ENCODE measurements at places on chromosomes 13 and 19. TPM values are rescaled to one million over a fixed set of nuclear protein-coding genes. Genes with fewer than 3 reads are reported as not detected.

Gene PODNL1
- total RNA-seq, result 5.6 TPM

Gene SPTBN4
- 0.25 TPM for total RNA-seq

Gene HIF3A
- total RNA-seq, result 20.6 TPM

- peak; percentile 56 for DNase-seq
These were observed 281.6 kb downstream of the ZNF536 start for GRCh38 chr19:30653646-30654386.

GRCh38 chr13:44879452-44880058 is 109.7 kb downstream of the NUFIP1 start:
- DNase-seq, result no peak

DNA sequence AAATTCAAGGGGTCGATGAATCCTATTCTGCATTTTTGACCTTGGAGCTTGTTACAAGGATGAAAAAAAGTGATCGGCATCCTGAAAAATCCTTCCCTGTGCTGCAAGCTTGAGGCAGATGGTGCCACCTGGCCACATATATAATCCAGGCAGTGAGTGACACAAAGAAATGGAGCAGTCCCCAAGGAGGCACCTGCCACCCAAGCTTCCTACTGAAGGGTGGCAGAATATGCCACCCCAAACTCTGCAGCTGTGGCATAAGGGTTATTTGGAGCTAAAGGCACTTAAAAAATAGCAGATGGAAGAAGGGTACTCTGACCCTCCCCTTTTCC is 15.4 kb downstream of the TMEM272 start:
- no peak for DNase-seq

DNA sequence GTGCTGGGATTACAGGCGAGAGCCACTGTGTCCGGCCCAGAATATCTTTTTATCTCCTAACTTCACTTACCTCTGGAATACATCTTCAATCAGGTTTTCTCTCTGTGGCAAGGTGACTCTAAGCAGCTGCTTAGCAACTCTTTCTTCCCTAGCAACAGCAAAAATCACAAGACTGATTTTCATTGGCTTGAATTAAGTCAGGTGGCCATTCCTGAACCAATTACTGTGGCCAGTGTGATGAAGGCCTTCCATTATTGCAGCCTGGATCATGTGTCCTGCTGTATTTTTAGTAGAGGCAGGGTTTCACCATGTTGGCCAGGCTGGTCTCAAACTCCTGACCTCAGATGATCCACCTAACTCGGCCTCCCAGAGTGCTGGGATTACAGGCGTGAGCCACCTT is 9.0 kb upstream of the LTBP4 start:
- DNase-seq, result no peak

DNA sequence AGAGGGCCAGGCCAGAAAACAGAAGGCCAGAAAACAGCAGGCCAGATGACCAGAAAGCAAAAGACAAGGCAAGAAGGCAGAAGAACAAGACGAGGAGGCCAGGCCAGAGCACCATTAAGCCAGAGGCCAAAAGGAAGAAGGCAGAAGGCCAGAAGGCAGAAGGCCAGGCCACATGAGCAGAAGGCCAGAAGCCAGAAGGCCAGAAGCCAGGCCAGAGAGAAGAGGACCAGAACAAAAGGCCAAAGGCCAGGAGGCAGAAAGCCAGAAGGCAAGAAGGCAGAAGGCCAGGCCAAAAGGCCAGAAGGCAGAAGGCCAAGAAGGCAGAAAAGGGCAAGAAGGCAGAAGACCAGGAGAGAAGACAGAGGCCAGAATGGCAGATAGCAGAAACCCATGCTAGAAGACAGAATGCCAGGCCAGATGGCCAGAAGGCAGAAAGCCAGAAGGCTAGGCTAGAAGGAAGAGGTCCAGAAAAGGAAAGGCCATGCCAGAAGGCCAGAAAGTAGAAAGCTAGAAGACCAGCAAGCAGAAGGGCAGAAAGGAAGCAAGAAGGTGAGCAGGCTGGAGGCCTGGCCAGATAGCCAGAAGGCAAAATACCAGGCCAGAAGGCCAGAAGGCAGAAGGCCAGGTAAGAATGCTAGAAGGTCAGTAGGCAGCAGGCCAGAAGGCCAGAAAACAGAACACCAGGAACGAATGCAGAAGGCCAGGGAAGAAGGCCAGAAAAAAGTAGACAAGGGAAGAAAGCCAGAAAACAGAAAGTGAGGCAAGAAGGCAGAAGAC is 187.6 kb downstream of the TUBA3C start:
- DNase-seq, result no peak

Gene PSG2
- total RNA-seq, result not detected

DNA sequence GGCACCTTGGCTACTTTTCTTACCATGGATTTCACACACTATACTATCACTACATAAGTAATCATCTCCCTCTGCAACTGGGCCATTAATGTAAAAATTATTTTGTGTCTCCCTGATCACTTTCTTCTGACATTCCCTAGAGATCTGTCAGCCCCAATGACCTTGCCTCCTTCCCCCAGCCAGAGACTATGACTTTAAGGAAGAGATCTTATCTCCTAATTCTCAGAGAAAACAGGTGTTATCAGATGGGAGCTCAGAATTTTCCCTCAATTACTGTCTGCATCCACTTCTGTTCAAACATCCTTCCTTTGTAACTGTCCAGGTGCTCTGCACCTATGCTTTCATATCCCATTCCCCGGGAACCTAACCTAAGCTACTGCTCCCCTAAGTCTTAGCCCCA is 397.5 kb downstream of the DIAPH3 start:
- no peak for DNase-seq

GRCh38 chr13:45974500-45974899 is 78.0 kb downstream of the ZC3H13 start:
- no peak for DNase-seq

GRCh38 chr19:9435279-9436268 is at the start of gene ZNF266:
Gene ZNF266, minus strand, starts transcription at chr19:9435573. Its CDS starts 15,484 bp downstream, at chr19:9420089.
- DNase-seq, result peak; percentile 86

GRCh38 chr13:24249624-24250023 is 59.8 kb upstream of the C1QTNF9 start:
- no peak for DNase-seq

DNA sequence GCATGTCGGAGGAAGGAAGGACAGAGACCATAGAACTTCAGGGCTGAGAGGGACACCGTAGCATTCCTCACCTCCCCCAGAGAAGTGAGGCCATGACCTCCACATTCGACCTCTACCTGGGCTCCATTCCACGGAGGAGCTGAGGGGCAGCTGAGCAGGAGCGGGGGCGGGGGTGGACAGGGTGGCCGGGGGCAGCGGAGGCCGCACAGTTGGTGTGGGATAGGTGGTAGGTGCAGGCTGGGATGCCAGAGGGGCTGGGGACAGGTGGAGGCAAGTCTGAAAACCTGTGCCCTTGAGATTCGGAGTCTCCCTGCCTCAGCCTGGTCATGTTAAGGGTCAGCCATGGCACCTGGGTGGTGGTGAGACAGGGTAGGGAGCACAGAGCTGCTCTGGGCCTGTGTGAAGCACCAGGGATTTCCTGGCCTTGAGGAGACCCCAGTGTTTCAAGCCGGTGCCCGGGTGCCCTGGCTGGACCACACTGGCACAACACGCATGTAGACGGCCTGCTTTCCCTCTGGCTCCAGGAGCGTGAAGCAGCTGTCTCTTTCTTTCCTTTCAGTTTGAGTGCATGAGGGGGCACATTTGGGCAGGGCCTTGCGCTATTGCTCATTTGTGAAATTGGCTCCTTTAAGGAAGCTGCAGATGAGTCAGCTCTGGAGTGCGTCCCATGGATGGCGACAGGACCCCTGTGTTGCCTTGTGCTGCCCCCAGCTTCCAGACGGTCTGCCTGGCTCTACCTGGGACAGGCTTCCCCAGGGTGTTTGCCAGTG is 51.8 kb downstream of the TSSK6 start:
- DNase-seq, result no peak

GRCh38 chr13:48542581-48543341 is 9.9 kb upstream of the RCBTB2 start:
- peak; percentile 46 for DNase-seq

DNA sequence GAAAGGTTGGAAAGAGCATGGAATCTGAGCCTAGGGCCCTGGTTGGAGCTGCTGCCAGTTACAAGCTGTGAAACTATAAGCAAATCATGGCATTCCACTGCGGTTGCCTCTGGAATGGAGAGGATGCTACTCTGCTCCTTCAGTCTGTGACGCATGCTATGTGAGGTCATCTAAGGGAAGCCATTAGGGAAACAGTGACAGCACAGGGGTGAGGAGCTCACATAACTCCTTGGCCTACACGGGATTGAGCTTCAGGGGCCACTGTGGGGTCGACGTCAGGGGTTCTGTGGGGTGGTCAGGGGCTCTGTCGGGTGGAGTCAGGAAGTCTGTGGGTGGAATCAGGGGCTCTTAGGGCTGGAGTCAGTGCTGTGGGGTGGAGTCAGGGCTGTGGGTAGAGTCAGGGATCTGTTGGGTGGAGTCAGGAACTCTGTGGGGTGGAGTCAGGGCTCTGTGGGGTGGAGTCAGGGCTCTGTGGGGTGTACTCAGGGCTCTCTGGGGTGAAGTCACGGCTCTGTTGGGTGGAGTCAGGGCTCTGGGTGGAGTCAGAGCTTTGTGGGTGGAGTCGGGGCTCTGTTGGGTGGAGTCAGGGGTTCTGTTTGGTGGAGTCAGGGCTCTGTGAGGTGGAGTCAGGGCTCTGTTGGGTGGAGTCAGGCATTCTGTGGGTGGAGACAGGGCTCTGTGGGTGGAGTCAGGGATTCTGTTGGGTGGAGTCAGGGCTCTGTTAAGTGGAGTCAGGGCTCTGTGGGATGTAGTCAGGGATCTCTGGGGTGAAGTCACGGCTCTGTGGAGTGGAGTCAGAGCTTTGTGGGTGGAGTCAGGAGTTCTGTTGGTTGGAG is 35.8 kb upstream of the MEDAG start:
- DNase-seq, result peak; percentile 96

- peak; percentile 31 for DNase-seq
These were observed 9.8 kb downstream of the CHST8 start for GRCh38 chr19:33631609-33631973.

- no peak for DNase-seq
These were observed 96.8 kb downstream of the RNF17 start for GRCh38 chr13:24860770-24861169.

- peak; percentile 71 for DNase-seq
These were observed 5.3 kb downstream of the DHPS start for GRCh38 chr19:12676384-12676792.

DNA sequence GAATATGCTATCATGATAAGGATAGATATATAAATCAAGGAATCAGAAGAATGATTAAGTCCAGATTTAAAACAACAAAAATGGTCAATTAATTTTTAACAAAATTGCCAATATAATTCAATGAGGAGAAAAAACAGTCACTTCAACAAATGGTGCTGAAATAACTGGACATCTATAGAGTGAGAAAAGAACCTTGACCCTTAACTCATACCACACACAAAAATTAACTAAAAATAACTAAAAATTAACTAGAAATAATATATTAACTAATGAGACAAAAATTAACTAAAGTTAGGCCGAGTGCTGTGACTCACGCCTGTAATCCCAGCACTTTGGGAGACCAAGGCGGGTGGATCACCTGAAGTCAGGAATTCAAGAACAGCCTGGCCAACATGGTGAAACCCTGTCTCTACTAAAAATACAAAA is 9.5 kb downstream of the LGALS7 start:
- DNase-seq, result no peak

DNA sequence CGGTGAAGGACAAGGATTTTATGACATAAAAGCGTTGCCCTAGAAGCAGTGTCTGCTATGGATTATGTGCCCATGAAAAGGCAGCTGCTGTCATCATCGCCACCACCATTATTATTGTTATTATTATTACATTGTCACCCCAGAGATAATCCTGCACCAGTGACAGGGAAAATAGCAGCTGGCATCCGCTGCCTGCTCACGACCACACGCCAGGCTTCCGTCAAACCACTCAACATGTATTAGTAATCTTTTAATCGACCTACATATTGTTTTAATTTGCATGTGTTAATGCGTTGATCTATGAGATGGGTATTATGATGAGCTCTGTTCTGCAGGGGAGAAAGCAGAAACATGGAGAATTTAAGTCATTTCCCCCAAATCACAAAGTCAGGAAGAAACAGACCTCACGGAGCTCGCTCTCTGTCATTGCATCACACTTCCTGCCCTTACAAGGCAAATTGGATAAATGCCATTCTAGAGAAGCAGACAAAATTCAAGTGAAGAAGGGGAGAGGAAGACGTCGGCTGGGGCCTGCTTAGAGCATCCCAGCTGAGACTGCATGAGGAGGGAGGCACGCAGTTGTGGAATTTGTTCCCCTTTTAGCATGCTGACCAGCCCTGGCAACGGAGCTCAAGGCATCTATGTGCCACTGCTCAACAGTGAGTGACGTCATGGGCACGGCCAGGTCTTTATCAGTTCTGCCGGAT is at the start of gene FFAR3:
FFAR3 (plus strand) TSS at position 594 of the 707 bp plus-strand sequence. CDS start 431 bp downstream, outside the sequence.
- peak; percentile 67 for DNase-seq

- no peak for DNase-seq
These were observed 114.2 kb upstream of the UQCRFS1 start for GRCh38 chr19:29326849-29327840.

Gene IGFL3
- total RNA-seq, result 29.9 TPM

GRCh38 chr19:14496834-14497227 is 904 bp upstream of the GIPC1 start:
- no peak for DNase-seq

Gene ZNF211
- total RNA-seq, result 13.4 TPM

GRCh38 chr13:100789968-100790367 is 115.4 kb upstream of the TMTC4 start:
- DNase-seq, result no peak

DNA sequence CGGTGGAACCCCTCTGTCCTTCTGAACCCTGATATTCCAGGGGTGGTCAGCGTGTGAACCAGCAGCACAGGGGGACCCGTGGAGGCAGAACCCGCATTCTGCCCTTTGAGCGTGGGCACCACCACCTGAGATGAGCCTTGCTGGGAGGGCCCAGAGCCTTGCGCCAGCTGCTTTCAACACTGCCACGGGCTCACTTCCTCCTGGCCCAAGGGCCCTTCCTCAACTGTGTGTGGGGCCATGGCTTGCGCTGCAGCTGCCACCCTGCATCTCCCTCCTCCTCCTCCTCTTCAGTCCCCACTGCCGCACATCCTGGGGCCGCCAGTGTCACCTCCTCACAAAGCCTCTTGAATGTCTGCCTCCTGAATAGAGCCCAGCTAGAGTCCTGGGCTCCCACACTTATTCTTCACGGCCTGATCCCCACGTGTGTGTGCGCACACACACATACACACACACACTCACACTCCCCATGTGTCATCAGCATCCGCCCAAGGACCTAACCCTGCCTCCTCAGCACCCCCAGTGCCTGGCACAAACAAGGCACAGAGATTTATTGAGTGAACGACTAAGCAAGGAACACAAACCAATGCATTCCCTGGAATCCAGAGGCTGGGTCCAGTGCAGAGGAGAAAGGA is 26.9 kb upstream of the TMEM160 start:
- DNase-seq, result no peak

Gene C19orf73
- total RNA-seq, result 9.0 TPM

DNA sequence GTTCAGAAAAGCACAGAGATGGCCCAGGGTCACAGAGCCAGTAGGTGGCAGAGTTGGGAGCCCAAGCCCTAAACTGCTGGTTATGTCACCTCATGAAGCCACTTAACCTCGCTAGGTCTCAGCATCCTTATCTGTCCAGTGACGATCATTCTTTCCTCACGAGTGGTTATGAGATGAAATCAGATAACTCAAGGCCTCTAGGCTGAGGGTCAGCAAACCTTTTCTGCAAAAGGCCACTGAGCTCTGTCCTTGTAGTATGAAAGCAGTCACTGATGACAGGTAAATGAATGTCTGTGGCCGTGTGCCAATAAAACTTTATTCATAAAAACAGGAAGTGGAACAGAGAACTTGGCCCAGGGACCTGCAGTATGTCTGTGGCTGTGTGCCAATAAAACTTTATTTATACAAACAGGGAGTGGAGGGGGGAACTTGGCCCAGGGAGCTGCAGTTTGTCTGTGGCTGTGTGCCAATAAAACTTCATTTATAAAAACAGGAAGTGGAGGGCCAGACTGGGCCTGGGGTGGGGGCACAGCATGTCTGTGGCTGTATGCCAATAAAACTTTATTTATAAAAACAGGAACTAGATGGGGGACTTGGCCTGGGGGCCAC is 71.2 kb downstream of the GNG7 start:
- DNase-seq, result no peak

Gene FFAR3
- not detected for total RNA-seq

Data from lower leg skin (tissue), 4 donors.